Stimulated activated CD4-positive, alpha-beta T cell treated with anti-CD3 and anti-CD28 coated beads, Interleukin-1b, Interleukin-23, amount 100 ng/mL, for 1 hour (primary cell): ENCODE measurements at places on chromosomes 4 and X.

DNA sequence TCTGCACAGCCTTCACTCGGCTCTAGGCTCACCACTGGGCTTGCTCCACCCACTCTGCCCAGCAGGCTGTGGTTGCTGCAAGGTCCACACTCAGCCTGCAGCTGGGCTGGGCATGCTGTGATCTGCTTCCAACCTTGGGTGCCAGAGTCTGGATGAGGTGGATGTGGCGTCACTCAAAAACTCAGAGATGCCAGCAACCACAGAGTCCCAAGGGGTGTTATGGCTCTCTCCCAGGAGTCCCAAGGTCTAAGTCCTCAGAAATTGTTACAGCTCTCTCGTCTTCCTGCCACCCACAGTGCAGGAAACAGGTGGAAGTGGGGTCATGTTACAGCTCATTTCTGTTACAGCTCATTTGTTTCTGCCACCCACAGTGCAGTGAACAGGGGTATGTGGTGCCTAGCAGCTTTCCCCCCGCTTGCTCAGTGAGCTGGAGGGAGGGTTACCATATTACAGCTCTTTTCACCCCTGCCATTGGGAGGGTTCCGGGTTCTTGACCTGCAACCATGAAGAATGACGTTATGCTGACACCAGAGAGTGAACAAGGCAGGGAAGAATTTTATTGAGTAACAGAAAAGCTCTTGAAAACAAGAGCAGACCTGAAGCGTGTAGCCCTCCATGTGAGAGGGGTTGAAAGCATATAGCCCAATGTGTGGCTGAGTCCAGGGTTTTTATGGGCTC is 893.9 kb downstream of the PCDH7 start:
- DNase-seq, result no peak

DNA sequence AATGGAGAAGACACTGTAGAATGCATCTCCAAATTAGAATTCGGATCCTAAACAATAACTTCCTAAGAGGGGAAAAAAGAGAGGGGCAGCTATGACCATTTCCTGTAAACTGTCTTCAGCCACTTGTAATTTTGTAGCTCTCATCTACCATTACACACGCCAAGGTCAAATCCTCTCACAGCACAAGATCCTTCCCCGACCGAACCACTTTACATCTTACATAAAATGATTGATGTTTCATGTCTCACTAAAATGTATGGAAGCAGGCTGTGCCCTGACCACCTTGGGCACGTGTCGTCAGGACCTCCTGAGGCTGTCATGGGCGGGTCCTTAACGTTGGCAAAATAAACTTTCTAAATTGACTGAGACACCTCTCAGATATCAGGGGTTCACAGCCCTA is 24.1 kb upstream of the PBDC1 start:
- DNase-seq, result no peak

- no peak for DNase-seq
These were observed 234.2 kb downstream of the FRAS1 start for GRCh38 chr4:78291277-78291676.

- no peak for DNase-seq
These were observed 130.3 kb upstream of the PDLIM3 start for GRCh38 chr4:185665655-185666054.

- no peak for DNase-seq
These were observed 8.7 kb upstream of the TIMP1 start for GRCh38 chrX:47573341-47574075.

DNA sequence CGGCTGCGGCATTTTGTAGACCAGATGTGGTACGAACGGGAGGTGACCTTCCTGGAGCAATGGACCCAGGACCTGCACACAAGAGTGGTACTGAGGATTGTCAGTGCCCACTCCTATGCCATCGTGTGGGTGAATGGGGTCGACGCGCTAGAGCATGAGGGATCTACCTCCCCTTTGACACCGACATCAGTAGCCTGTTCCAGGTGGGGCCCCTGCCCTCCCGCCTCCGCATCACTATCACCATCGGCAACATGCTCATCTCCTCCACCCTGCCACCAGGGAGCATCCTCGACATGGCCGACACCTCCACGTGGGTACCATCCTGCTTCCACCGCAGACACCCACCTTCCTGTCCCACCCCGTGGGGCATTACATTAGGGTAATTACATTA is 46.2 kb downstream of the SMARCA5 start:
- peak; percentile 11 for DNase-seq

DNA sequence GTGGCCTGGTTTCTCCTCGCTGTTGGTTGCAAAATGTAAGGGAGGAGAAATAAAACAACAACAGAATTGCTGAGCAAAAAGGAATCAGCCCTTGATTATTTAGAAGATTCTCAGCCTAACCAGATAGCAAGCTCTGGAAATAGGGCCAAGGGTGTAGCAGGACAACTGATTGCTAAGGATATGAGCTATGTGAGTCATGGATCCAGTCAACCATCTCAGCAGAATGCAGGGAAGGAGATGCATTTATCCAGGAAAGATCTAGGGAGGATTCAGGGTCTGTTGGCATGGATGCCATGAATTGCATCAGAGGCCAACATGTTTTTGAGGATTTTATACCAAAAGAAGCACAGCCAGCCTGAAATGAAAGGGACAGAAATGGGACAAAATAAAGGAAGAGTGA is 2.2 kb upstream of the XAGE3 start:
- no peak for DNase-seq

GRCh38 chr4:121932212-121932974 is 19.5 kb downstream of the TRPC3 start:
- DNase-seq, result no peak

GRCh38 chr4:153207567-153207966 is 3.3 kb downstream of the TRIM2 start:
- DNase-seq, result no peak

DNA sequence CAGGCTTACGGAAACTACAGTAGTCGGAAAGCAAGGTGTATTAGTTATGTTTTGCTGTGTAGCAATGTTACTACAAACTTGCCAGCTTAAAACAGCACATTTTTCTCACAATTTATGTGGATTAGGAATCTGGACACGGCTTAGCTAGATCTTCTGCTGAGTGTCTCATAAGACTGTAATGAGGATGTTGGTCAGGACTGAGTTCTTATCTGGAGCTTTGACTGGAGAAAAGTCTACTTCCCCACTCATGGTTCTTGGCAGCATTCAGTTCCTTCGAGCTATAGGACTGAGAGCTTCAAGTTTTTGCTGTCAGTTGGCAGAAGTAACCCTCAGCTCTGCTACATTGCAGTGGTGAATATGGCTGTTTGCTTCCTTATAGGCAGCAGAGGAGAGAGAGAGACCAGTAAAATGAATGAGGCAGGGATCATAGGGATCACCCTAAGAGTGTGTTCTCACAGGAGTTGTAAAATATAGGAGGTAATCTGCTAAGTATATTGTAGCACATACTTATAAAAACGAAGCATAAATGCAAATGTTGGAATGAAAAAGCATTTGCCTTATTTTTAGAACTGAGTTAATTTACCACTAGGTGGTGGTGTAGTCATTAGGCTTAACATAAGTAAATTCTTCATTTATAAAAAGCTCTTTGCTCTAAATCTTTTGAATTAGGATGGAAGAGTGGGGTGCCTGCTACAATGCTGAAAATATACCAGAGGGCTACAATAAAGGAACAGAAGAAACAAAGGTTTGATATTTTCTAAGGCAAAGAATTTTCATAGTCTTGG is 38.6 kb downstream of the ALG13 start:
- no peak for DNase-seq

DNA sequence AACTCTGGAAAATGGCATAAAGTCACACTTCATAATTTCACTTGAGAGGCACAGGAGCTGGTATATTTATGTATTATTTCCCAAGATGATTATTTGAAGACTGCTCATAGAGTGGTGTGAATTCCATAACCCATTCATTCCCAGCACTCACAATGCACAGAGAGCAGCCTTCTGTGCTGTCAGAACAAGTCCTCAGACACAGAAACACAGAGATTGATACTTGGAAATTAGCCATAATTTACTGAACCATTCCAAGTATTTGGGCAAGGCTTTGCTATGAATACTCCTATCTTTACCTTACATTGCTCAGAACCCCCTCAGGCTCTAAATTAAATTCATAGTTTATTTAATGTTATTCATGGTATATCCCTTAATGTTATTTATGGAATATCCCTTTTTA is 53.6 kb downstream of the PABPC4L start:
- DNase-seq, result no peak

DNA sequence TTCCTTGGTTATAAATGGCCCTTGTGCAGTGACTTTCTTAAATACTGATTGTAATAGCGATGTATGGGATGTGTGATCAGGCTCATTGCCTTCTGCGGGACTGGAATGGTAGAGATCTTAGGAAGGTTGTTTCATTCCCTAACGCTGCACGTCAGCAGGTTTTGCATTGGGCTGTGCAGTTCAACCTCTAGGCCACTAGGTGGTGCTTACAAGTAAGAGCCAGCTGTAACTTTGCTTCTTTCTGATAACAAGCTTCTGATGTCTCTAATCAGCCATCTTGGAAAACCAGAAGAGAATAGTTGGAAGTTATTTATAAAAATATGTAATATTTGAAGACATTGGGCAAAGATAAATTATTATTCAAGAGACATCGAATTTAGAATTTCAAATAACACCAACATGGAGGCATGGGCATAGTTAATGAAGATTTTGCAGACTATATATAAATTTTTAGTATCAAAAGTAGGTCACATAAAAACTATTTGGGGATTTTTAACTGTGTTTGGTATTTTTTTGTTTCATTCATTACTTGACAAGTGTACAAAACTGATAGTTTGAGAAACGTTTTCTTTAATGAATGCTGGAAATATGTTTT is 339.7 kb upstream of the PCDH7 start:
- no peak for DNase-seq

DNA sequence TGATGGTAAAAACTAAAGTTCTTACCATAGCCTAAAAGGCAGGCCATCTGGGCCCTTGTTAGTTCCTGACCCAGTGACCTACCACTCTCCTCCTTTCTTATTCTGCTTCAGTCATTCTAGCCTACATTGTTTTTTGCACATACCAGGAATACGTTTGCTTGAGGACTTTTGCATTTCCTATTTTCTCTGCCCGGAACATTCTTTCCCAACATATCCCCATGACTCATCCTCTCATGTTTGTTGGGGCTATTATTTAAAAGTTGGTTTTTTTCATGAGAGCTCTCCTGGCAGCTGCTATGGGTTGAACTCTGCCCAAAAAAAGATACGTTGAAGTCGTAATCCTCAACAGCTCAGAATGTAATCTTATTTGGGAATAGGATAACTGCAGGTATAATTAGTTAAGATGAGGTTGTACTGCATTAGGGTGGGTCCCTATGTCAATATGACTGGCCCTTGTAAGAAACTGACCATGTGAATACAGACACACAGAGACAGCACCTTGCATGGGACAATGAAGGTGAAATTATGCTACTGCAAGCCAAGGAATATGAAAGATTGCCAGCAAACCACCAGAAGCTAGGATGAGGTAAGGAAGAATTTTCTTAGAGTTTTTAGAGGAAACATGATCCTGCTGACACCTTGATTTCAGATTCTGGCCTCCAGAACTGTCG is 138.3 kb upstream of the PDHA2 start:
- no peak for DNase-seq

DNA sequence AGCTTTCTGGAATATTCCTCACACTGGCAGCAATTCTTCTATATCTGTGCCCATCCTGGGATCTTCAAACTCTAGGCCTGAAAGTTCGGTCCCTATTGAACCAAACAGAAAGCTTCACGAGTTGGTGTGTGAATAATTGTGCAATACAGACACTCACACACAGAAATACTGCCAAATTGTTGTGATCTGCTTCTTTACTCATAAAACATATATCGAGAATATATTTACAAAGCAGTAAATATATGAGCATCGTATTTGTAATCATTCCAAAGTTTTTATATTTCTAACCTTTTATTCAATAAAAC is 56.6 kb upstream of the BEX4 start:
- no peak for DNase-seq

- no peak for DNase-seq
These were observed 111.3 kb downstream of the CBLL2 start for GRCh38 chrX:22383988-22384387.

DNA sequence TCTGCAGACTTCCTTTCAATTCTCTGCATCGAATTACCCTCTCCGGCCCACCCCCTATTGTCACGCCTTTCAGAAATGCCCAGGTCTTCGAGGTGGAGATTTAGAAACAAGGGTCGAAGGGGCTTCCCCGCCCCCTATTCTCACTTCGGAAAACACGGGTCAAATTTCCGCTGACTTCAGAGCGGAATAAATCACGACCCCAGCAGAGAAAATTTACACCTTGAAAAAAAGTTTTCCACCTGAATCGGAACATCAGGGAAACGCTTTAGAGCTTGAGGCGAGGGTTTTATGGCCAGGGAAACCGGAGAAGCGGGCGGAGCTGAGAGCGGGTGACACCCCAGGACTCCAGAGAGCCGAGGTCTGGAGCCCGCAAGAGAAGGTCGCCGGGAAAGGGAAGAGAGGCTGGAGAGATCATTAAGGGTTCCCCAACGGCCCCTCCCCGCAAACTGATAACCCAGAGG is 1.6 kb downstream of the SHISA3 start:
- no peak for DNase-seq

GRCh38 chr4:185508181-185508580 is 27.1 kb downstream of the PDLIM3 start:
- no peak for DNase-seq

GRCh38 chr4:114659386-114660008 is 60.9 kb downstream of the UGT8 start:
- DNase-seq, result no peak

DNA sequence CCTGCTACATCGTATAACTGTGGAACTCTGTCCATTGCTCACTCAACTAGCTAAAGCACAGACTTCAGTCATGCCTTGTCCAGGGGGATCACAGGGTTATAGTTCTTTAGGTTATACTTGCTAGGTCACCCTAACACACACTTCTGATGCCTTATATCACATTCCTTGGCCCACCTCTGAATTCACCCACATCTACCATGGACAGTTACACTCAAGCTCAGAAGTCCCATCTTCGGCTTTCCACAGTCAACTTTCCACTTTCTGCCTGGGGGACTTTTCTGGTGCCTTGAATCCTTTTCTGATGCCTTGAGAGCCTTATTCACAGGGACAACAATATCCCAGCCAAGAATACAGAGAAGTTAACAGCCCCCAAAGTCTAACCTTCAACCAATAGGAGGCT is 129.2 kb upstream of the MAOA start:
- DNase-seq, result no peak

GRCh38 chr4:136342666-136343065 is 1189.6 kb downstream of the PCDH18 start:
- DNase-seq, result no peak

- DNase-seq, result no peak
These were observed 16.3 kb upstream of the MAML3 start for GRCh38 chr4:140170299-140170698.

DNA sequence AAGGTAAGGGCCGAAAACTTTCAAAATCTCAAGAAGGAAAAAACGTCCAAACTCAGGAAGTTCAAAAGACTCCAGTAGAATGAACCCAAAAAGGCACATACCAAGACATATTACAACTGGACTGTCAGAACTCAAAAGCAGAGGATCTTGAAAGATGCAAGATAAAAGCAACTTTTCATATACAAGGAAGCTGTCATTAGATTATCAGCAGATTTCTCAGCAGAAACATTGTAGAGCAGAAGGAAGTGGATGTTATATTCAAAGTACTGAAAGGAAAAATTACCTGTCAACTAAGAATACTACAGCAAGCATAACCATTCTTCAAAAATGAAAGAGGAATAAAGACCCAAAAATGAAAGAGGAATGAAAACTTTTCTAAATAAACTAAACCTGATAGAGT is 224.9 kb downstream of the FAT4 start:
- DNase-seq, result no peak
